M059J (cell line): ENCODE measurements at places on chromosomes 3 and 15. TPM values are rescaled to one million over a fixed set of nuclear protein-coding genes. Genes with fewer than 3 reads are reported as not detected.

DNA sequence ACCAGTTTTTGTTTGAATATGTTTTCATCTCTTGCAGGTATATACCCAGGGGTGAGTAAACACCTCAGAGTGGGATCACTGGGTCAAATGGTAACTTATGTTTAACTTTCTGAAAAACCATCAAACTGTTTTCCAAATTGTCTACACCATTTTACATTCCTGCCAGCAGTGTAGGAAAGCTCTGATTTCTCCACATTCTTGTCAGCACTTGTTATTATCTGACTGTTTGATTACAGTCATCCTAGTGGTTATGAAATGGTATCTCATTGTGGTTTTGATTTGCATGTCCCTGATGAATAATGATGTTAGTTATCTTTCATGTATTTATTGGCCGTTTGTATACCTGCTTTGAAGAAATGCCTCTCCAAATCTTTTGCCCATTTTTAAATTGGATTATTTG, 13.8 kb downstream of the FSD2 start:
- peak; percentile 14 for DNase-seq

- peak; percentile 20 for DNase-seq
Observed at GRCh38 chr15:75606711-75607699, 18.5 kb downstream of the SNUPN start.

DNA sequence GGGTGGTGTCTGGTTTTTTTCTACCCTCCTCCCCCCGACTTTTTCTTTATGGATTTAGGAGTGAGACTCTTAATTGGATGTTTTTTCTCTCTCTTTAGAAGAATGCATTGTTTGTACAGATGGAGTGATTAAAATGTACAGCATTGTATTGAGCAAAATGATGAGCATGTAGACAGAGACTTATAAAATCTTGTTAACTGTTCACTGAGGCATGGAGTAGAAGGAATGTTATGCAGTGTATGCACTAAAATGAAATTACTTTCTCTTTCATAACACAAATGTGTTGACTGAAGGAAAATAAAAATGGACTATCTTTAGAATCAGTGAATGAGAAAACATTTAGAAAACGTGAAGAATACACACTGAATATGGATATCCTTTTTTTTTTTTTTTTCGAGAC, 39.8 kb downstream of the ZFAND6 start:
- no peak for DNase-seq

DNA sequence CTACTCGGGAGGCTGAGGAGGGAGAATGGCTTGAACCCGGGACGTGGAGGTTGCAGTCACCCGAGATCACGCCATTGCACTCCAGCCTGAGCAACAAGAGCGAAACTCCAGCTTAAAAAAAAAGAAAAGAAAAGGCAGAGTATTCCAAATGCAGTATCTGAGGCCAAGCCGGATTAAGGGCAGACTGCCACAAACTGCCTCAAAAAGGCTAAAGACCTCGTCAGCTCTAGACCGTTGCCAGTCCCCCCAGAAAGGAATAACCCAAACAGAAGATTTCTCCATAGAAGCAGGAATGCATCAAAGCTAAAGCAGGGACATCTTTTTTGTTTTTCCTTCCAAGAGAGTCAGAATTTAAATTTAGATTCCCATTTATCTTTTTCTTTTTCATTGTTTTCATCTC, 72.9 kb downstream of the TM4SF4 start:
- peak; percentile 43 for DNase-seq

Gene MYRIP
- 0.12 TPM in 1 of 2 replicates, not detected in the other for total RNA-seq

Gene RTP1
- not detected in 2 replicates for total RNA-seq

DNA sequence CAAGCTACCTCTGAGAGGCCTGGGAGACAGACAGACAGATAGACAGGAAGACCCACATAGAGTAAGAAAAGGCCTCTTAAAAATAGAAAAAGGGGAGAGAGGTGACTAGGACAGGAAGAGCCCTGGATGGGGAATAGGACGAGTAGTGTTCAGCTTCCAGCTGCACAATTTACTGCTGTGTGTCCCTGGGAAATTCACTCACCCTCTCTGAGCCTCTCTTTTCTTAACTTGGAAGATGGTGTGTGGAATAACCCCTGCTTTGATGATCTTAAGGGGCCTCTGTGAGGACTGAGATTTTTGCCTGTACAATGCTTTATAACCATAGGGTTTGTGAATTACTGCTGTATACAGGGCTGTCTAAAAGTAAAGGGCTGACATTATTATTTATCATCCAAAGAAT, 37.5 kb downstream of the FEM1B start:
- DNase-seq = no peak

DNA sequence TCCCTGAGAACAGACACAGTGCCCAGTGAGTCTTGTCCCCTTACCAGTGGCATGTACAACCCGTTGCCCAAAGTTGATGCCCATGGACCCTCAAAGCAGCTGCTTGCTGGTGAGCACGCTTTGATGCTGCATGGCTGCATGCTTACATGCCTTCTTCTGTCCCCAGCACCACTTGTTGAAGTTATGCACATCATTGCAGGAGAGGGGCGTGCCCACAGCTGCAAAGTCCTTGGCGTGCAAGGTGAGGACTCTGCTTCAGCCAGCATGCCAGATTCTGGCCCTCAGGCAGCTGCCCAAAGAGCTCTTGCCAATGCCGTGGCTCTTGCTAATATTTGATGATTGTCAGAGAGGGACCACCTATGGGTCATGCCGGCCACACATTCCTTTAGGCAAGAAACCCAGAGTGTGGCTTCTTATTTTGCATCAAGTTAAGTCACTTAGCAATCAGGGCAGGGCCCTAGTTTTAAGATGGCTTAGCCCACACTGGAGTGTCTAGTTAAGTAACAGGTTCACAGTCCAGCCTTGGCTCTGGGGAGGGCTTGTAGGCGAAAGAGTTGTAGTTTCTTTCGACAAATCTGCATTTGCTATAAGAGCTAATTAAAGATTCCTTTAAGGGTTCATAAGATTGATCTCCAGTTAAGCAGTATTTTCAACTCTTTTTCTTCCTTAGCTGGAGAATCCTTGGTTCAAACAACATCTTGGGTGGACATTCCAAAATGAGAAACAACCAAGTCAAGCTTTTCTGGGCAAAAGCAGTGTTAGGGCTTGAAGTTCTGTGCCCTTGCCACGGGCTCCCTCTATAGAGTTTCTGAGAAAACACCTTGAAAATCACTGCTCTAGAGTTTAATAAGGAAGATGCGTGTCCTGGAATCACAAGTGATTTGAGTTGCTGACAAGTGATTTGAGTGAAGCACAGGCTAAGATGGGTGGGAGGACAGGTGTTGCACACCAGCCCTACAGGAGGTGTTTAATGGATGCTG, 128.6 kb downstream of the SLCO3A1 start:
- DNase-seq = peak; percentile 25

DNA sequence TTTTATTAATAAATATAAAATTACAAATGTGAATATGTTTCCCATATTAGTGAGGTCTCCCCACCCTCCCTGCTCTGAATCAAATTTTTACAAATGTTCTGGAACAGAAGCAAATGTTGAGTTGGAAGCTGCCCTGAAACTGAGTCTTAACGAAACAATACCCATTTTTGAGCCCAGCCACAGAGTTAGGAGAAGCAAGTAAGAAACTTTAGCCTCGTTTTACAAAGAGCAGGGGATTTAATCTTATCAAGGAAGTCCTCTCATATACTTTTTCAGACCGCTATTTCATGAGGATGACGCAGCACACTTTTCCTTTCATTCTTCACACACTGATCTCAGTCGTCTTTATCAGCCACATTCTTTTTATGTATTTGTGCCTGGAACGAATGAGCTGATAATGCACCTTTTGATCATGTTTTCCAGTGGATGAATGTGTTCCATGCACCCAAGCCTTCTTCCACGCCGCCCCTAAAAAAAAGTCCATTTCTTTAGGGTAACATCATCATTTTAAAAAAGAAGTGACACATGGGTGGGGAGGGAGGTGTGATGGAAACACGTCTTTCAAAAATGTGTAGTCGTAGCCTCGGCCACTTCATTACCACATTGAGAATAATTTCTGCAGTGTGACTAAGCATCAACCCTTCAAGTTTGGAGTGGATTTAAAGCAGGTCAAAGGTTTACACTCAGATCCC, 48.1 kb downstream of the SETMAR start:
- peak; percentile 40 for DNase-seq

DNA sequence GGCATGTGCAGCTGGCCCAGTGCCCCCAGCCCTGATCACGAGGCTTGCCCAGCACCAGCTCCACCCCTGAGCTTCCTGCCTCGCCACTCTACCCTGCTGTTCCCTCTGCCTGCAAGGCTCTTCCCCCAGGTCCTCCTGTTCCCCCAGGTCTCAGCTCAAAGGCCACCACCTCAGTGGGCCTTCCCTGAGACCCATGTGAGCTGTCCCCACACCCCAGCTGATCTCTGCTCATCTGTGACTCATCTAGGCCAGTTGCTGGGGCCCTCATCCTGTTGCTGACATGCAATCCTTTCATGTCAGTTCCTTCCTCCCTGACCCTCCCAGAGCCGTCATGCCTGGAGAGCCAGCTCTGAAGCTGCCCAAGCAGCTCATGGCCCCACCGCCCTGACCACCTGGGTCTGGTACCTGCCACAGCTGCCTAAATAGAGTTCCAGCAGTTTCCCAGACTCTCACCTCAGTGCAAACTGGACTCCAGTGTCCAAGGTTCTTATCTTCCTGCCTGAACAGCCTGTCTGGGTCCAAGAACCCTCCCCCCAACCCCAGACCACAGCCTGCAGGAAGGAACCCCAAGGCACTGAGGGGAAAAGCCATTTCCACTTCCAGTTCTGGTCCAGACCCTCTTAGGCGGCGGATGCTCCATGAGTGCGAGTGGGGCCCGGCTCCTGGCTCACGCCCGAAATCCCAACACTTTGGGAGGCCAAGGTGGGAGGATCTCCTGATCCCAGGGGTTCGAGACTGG, 116.6 kb upstream of the IQSEC1 start:
- peak; percentile 66 for DNase-seq

Gene ZPLD1
- 0.20 TPM in 1 of 2 replicates, not detected in the other for total RNA-seq

- no peak for DNase-seq
Observed at GRCh38 chr3:119628390-119628789, 30.7 kb downstream of the PLA1A start.

DNA sequence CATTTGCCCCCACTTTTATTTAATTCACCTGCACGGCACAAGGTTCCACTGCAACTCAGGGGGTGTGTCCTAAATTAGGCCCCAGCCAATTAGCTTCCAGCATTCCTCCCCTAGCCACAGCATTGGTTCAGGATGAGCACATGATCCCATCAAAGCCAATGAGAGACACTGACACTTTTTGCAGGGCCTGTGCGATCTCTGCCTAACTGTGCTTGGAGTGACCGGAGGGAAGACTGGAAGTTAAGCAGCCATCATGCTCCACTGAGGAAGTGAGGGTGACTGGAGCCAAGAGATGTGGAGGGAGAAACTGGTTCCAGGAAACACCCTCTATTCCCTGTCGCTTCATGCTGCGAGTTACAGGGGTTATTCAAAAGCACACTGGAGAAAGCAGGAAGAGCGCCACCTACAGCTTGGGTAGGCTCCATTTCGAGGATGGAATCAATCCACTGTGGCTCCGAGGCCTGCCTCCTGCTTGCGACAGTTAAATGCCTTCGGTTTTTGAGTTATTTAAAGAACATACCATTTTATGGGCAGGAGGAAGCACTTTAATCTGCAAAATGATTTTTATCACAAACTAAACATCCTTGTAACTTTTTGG, 122.2 kb upstream of the WNT5A start:
- DNase-seq = peak; percentile 18
